ENCODE measurements at places on chromosomes 11 and 22. TPM values are rescaled to one million over a fixed set of nuclear protein-coding genes. Genes with fewer than 3 reads are reported as not detected.

DNA sequence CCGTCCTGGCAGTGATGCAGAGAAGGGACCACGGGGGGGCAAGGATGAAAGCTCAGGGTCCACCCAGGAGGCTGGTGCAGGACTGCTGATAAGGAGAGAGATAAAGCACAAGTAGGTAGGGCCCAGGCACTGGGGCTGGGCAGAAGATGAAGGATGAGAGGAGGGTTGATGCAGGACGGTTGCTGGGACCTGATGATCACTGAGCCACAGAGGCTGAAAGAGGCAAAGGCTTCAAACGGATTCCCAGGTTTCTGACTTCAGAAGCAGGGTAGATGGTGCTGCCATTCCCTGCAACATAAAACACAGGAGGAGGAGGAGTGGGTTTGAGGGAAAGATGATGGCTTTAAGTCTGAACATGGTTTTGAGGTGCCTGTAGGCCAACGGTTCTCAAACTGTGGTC lies 148.5 kb downstream of the TTC17 start:
- DNase-seq = no peak

DNA sequence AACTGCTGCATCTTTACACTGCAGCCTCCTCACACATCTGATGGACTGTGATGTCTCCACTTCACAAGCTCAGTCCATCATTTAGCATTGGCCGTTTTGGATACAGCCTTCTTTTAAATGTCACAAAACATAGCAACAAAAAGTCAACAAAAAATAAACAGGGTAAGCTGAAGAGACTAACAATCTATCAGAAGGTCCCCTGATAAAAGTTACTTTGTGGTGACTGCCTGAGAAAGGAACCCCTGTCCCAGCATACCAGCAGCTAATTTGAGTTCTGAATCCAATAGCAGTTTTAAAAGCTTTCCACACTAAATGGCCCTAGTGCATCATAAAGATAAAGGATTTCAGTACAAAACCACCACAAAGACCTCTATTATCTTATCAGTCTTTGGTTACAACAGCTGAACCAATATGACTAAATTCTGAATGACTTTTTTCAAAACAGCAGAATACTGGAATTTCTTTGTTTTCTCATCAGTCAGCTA lies 162.4 kb downstream of the SOX6 start:
- no peak for DNase-seq

DNA sequence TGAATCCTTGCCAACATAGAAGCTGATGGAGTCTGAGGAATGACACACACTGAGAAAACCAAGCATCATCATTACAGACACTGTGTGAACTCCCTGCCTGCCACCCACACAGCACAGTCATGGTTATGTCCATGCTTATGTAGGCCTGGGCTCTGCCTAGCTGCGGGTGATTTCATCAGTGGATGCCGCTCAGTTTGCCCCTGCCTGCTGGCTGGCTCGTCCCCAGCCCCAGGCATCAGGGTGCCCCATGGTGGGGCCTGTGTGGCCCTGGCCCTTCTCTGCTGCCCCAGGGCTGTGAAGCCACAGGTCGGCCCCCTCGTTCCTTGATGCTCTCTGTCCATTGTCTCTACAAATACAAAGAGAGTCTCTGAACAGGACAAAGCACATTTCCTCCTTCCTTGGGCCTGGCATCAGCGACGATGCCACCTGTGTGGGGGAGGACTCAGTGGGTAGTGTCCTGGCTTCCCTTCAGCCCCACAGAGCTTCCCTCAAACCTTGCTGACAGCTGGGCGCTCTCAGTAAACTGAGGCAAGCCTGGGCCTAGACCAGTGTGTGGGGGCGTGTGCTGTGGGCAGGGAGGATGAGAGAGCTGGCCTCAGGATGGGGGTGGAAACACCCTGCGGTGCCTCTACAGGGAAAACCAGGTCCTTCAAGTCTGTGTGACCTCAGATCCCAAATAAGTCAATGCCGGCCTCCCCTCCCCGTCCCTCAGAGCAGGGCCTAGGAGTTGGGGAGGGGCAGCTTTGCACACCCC lies 20.0 kb upstream of the TUB start:
- DNase-seq = no peak

DNA sequence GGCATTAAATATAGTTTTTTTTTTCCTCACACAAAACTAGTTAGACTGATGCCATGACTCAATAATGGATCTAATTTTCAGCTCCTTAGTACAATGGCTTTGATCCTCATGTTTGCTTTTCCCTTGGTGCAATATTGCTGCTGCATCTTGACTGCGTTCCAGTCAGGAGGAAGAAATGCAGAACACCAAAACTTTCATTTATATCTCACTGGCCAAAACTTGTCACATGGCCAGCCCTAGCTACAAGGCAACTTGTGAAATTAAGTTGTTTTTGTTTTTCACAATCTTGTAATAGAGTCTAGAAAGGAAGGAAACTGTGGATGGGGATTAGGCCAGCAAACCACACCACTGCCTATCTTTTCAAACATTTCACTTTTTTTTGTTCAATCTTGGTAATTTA lies 36.7 kb downstream of the SMC1B start:
- no peak for DNase-seq

GRCh38 chr11:86984701-86985100 lies 29.5 kb upstream of the FZD4 start:
- no peak for DNase-seq

DNA sequence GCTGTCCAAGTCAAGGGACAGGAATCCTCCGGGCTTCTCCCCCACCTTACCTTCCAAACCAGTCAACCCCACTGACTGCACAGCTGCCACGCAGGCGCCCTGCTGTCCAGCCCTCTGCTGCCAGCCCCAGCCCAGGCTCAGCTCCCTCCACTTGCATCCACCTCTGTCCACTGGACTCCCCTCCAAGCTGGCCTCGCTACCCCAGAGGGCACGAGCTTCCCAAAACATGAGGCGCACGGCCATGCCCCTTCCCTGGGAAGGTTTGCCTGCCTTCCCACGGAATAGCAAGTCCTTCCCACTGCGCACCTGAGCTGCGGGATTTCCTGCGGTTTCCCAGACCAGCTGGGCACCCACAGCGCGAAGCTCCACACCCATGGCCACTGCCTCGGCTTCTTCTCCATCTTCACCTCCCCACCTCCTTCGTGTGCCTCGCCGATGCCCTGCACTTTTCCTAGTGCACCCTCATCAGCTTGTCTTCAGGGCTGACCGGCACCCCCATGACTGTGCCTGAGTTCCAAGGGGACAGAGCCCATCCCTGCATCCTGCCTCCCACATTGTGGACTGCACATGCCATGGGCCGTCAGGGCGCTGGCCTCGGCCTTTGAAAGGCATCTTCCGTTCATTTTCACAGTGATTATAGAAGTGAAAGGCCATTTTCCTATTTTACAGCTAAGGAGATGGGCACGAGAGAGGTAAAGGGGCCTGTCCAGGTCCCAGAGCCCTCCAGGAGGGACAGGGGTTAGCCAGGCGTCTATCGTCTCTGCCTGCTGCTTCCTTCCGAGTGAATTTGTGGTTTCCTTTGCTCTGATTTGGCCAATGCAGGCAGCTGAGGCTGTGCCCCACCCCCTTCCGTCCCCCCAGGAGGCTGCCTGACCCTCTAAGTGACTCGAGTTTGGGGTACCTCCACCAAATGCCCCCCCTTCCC lies 16.4 kb downstream of the IFITM10 start:
- DNase-seq = no peak

- DNase-seq = peak; percentile 45
Observed at GRCh38 chr11:10454878-10455631, at the start of gene AMPD3. Gene AMPD3, plus strand, starts transcription at chr11:10455264. Its CDS starts 6,256 bp downstream, at chr11:10461520.

GRCh38 chr11:77400271-77400670 lies 73.6 kb downstream of the PAK1 start:
- no peak for DNase-seq

DNA sequence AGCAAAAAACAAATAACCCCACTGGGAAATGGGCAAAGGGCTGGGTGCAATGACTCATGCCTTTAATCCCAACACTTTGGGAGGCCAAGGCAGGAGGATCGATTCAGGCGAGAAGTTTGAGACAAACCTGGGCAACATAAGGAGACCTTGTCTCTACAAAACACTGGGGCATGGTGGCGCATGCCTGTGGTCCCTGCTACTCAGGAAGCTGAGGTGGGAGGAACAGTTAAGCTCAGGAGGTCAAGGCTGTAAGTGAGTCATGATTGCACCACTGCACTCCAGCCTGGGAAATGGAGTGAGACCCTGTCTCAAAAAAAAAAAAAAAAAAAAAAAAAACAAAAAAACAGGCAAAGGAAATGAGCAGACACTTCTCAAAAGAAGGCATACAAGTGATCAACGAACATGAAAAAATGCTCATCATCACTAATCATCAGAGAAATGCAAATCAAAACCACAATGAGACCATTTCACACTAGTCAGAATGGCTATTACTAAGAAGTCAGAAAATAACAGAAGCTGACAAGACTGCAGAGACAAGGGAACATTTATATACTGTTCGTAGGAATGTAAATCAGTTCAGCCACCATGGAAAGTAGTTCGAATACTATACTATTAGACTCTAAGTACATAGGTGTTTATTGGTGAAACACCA lies 48.2 kb upstream of the SMCO4 start:
- DNase-seq = no peak

GRCh38 chr22:20063271-20064139 lies 16.5 kb upstream of the DGCR8 start:
- DNase-seq = no peak

GRCh38 chr11:19511413-19512183 lies 201.0 kb upstream of the NAV2 start:
- DNase-seq = no peak

DNA sequence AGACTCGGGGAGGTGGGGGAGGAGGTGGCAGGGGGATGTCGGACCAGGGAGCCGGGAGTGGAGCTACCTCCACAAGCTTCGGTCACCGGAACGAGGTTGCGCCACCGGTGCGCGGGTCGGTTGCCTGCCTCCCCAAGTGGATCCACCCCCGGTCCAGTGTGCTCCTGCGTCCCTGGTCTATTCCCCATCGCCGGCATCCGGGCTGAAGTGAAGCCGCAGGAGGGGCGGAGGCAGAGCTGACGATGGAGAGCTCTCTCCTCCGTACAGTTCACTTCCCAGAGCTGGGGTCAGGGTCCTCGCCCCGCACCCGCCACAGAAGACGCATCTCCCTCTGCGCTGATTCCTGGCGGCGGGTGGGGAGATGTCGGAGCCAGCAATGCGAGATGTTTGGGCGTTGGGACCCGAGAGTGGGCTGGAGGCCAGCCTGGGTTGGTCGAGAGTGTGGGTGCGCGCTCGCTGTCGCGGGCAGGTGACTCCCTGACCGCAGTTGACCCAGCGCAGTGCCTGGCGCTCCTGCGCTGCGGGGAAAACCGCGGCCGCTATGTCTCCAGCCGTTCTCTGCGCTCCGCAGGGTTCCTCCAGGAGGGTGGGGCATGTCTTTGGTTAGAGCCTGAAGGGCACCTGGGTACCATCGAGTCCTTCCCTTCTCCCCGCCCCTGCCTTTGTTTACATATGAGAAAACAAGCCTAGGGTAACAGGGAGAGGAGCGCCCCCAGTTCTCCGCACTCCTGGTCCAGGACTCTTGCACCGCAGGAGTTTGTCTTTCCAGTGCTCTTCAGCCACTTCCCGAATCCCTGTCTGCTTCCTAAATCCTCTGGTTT lies 1.7 kb downstream of the C11orf96 start:
- no peak for DNase-seq

DNA sequence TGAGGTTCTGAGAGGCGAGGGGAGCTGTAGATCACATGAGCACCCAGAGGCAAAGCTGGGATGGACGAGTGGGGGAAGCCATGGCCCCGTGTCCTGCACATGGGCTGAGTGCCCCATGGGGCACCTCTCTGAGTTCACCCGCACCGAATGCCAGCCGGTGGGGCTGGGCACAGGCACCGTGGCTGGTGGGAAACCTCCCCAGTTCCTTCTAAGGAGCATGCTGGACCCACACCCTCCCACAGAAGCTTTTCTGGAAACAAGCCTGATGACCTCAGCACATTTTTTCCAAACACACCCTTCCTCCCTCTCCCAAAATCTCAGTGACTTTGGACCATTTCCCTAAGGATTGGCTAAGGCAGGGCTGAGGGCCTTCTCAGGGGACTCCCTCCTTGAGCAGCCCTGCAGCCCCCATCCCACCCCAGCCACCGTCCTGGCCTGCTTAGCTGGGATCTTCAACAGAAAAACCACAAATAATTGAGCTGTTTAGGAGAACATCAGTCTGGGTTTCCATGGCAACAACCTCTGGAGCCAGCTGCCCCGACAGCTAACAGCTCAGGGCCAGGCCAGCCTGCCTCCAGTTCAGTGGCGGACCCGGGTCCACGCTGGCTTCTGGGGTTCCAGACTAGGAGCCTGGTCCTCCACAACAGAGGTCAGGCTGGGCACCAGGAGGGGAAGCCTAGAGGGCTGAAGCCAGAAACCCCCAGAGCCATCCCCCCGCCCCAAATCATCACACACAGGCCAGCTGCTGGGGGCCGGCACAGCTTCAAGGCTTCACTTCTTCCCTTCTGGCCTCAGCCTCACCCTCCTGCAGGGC lies 18.1 kb upstream of the LINC01488 start:
- DNase-seq = no peak

GRCh38 chr22:44107340-44107739 lies 73.4 kb upstream of the PARVG start:
- no peak for DNase-seq

DNA sequence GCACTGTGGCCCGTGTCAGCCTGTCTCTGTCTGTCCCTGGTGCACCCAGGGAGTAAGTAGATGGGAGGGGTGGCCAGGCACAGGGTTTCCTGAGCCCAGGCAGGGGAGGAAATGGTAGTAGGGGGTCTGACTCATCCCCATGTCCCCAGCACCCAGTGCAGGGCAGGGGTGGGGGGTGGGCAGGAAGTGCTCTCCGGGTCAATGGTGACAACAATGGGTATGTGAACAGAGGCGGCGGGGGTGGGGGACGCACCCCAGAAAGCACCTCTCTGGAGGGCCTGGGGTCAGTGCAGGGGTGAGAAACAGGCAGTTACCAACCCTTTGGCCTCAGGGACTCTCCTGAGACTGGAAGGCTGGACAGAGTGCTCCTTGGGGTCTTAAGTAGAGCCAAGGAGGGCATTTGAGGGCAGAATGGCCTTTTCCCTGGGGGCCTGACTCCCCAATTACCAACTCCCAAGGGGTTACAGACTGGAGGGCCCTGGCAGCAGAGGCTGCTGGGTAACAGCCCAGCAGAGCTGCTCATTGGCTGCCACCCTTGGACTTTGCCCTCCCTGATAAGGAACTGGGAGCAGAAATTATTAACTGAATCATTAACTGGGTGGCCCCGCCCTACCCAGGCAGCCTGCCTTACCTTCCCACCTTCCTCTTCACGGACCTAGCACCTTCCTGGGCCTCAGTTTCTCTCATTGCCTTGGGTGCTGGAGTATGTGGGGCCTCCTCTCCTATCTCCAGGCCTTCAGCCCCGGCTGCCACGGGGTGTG lies 4.2 kb downstream of the MYRF start:
- no peak for DNase-seq

The BTG4 gene
- total RNA-seq = 0.17 TPM

The NDUFA6 gene
- total RNA-seq = 73.3 TPM

The KCNQ1OT1 gene
- 0.49 TPM for total RNA-seq

The EP300 gene
- 22.3 TPM for total RNA-seq

The CYTH4 gene
- total RNA-seq = not detected

The ABCC8 gene
- total RNA-seq = not detected

The PRG3 gene
- not detected for total RNA-seq

The KRTAP5-1 gene
- not detected for total RNA-seq
